EL (cell line): ENCODE measurements at places on chromosomes 6 and 20.

GRCh38 chr6:75952128-75952527 lies 120.3 kb downstream of the IMPG1 start:
- DNase-seq: no peak

DNA sequence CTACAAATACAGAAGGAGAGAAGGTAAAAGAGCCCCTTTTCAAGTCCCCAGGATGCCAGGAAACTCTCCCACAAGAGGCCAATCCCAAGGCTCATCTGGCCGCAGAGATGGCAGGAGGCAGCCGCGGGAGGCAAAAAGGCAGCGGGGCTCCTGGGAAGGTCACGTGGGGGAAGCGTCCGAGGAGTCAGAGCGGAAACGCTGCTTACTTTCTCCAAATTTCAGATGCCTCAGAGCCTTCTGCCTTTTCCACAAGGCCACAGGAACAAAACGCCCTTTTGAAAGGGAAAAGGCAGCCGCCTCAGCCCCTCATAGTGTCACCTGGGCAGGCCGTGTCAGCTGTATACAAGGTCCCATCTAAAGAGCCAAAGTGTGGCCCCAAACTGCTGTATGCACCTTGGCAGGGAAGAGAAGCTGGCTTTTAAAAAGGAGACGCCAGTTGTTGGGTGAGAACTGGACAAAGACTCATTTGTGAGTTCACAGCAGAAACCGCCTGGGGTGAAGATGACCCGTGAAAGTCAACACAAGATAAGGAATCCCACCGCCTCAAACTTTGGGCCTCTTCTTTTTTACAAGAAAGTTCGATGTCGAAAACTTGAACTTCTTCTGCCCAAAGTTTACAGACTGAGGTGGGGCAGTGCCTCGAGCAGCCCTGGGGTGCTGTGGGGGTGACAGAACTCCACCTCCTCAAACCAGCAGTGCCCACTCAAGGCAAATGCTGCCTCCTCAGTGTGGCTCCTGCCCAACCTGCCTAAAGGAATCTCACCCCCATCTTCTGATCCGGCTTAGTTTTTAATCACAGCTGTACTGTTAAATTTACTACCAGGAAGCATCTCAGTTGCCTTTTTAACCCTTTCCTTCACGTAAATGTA lies 45.4 kb downstream of the EZR start:
- DNase-seq: no peak

DNA sequence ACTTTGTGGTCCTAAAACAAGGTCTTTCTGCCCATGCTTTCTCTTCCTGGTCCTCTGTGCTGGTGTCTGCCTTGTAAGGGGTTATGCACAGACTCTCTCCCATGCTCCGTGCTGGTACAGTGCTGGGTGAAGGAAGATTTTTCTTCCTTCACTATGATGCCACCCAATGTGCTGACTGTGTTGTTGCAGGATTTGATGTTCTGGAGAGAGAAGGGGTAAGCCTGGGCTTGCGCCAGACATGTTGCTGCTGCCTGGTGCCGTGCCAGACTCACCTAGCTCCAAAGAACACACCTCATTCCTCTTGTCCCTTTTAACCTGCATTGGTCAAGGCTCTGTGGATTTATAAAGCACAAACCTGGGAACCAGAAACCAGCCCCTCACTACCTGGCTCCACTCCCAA lies 28.4 kb upstream of the ARMH2 start:
- no peak for DNase-seq

- DNase-seq: peak; percentile 50
Measured at GRCh38 chr20:910870-911770, 5.0 kb downstream of the ANGPT4 start.

- peak; percentile 49 for DNase-seq
Measured at GRCh38 chr20:37902504-37903313, at the start of gene VSTM2L. VSTM2L (plus strand) TSS chr20:37903127; CDS start chr20:37903351, 224 bp downstream.

DNA sequence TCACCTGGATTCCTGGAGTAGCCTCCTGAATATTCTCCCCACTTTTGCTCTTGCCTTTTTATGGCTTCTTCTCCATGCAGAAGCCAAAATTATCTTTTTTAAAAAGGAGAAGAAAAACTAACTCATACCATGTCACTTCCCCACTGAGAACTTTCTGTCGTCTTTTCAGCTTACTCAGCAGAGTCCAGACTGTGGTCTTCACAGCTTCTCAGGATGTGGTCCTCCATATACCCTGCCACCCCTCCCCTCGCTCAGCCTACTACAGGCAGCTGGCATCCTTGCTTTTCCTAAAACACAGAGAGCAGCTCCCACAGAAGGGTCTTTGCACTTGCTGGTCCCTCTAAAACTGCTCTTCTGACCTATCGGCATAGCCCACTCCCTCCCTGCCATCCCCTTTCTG lies 89.4 kb upstream of the ISM1 start:
- no peak for DNase-seq

GRCh38 chr6:146200176-146200575 lies 171.3 kb downstream of the GRM1 start:
- no peak for DNase-seq

GRCh38 chr6:37381579-37381978 lies 27.8 kb downstream of the RNF8 start:
- peak; percentile 50 for DNase-seq

DNA sequence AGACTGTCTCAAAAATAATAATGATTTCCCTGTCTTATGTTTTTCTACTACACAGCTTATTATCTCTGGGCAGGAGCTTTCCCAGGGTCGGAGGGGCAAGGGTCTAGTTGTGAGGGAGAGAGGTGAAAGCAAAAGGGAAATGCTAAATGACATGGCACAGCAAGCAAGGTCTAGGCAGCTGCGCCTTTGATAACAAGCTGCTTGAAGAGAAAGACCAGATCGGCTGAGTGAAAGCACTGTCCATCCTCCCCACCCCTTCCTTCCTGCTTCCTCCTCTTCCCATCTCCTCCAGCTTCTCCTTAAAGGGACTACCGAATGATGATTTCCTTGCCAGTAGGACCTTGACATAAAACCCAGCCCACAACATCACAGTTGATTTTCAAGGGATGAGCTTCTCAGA lies 158.1 kb upstream of the AKAP12 start:
- DNase-seq: no peak

GRCh38 chr20:2760952-2761305 lies 39.5 kb downstream of the CPXM1 start:
- no peak for DNase-seq

DNA sequence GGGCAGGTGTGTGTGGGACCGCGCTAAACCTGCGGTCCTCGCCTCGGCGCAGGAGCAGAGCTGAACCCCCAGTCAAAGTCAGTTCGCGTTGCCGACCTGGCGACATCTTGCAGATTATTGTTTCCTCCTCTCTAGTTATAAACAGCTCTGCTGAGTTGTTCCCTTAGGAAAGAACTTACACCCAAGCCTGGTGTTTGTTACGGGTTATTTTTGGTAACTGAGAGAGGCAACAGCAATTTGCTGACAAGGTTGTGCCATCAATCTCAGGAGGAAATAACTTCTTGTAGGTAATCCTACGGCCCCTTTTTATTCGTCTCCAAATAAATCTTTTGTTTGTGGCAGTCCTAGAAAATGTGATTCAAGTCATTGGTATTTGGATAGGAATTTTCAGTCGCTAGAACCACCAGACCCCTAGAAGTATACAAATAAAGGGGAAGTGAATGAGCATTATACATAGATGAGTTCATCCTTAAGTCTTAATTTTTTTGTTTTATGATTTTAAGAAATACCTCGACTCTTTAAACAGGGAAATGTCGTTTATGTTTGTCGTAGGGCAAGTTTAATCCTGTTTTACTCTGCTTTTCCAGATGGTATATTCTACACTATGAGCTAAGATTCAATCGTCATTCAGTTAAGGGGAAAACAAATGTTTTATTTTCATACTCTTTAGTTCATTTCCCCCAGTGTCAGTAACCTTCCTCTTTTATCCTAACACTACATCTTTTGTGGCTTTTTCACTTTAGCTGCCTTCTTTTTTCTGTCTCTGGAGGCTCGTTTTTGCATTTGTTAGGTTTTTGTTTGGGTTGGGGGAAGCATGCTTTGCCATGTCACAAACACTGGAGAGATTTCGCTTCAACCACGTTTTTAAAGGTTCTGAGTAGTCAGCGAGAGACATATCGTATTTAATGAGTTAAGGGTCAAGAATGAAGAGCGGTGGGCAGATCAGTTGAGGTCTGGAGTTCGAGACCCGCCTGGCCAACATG lies 1.2 kb downstream of the PM20D2 start:
- DNase-seq: peak; percentile 74

DNA sequence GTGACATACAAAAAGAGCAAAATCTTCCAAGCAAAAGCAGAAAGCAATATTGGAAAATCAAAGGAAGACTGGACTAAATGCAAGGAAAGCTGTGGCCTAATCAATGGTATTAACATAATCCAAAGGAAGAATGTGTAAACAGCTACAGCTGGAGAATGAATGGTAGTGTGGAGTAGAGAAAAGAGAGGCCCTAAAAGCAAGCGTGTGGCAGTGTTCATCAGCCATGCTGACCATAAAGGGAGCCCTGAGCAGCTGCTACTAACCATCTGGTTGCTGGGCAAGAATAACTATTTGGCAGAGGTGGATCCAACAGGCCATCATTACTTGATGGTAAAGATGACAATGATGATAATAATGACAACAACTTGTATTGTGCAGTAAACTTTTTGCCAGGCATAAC lies 148.5 kb upstream of the BEND6 start:
- no peak for DNase-seq

- no peak for DNase-seq
Measured at GRCh38 chr6:45644720-45645119, 267.0 kb upstream of the SUPT3H start.

DNA sequence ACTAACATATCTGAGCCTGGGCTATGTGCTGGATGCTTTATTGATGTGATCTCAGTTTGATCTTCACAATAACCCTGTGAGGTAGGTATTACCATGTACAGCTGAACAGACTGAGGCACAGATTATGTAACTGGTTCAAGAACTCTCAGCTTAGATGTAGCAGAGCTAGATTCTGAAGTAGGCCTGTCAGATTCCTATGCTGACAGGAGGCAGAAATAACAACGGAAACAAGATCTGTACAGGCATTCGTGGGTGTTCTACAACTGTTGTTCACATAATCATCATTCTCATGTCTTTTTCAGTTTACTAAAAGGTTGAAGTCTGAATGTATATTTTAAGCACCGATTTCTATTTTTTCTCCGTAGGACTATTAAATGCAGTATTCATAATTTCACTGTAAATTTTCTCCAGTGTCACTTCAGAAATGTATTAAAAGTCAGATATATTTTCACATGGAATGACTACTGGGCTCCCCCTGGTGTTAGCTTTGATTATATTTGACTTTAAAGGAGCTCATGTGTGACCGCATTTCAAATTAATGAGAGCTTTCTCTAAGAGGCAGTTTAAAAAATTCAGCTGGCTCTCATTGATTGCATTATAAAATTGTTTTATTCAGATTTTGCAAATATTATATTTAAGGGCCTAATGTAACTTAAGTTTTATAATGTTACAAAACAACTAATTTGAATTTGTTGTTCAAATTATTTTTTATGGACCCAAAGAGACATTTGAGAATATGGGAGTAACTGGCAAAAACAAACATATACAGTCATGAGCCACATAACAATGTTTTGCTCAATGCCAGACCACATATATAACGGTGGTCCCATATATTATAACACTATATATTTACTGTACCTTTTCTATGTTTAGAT lies 36.4 kb upstream of the SLC17A4 start:
- peak; percentile 29 for DNase-seq

- no peak for DNase-seq
Measured at GRCh38 chr6:86959656-86960055, 22.3 kb downstream of the HTR1E start.

GRCh38 chr6:28005152-28005890 lies 48.3 kb downstream of the OR2B6 start:
- no peak for DNase-seq

- peak; percentile 55 for DNase-seq
Measured at GRCh38 chr6:150256618-150257272, 112.1 kb upstream of the IYD start.

- peak; percentile 32 for DNase-seq
Measured at GRCh38 chr6:145034664-145035063, 700.7 kb downstream of the EPM2A start.

DNA sequence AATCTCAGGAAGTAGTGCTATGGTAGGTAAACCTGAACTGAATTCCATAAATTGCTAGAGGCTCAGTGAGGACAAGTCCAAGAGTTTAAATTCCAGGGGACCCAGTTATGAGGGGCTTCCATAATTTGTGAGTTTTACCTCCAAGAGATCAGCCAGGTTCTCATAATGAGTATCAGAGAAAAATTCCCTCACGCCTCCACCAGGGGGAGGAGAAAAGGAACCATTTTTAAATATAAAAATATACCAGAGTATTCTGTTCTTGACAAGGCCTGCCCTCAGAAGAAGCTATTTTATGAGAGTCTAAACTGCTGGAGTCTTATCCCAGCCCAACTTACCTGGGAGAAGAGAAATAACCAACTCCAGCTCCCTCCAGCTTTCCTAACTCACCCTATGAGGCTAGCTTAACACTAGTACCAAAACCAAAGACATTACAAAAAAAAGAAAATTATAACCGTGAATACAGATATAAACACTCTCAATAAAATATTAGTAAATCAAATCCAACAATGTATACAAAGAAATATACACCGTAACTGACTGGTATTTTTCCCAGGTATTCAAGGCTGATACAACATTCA lies 158.7 kb downstream of the TFAP2A start:
- no peak for DNase-seq

- peak; percentile 13 for DNase-seq
Measured at GRCh38 chr6:127022302-127022701, 96.2 kb upstream of the RSPO3 start.

GRCh38 chr6:18245642-18246041 lies 18.7 kb downstream of the DEK start:
- DNase-seq: no peak

- no peak for DNase-seq
Measured at GRCh38 chr20:5153152-5153467, 26.3 kb downstream of the CDS2 start.

DNA sequence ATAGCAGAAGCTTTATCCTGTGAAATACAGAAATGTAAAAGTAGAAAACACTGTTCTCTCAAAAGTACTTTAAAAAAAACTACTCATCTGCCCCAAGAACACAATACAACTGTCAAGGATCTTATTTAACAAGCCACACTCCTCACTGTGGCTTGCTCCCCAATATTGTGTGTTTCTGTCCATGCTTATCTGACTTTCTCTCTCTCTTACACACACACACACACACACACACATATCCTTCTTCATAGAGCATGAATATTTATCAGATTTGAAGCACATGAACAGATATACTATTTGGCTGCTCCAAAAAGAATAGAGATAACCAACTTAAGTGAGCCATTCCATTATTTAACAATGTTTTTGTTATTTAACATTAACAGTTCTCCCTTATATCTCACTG lies 3.6 kb upstream of the PHIP start:
- no peak for DNase-seq

DNA sequence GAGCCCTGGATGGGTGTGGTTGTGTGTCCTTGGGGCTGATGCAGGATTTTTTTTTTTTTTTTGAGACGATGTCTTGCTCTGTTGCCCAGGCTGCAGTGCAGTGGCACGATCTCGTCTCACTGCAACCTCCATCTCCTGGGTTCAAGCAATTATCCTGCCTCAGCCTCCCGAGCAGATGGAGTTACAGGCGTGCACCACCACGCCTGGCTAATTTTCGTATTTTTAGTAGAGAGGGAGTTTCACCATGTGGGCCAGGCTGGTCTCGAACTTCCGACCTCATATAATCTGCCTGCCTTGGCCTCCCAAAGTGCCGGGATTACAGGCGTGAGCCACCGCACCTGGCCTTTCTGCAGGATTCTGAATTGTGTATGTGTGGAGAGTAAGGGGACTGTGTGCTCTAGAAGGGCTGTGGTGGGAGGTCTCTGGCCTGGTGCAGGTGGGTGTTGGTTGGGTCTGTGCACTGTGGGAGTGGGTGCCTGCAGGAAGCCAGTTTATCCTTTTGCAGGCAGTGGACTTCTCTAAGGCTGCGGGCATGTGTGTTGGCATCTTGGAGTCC lies 11.0 kb upstream of the ID1 start:
- no peak for DNase-seq
